ENCODE measurements at places on chromosomes 7 and 10. TPM values are rescaled to one million over a fixed set of nuclear protein-coding genes. Genes with fewer than 3 reads are reported as not detected.

Gene CHAT
- not detected for total RNA-seq

Gene BTAF1
- 37.0 TPM for total RNA-seq

Gene SBDS
- total RNA-seq = 62.3 TPM

Gene ADRB1
- total RNA-seq = 4.6 TPM

Gene NRAP
- total RNA-seq = not detected

Gene UFSP1
- total RNA-seq = 4.1 TPM

Gene HOXA7
- 7.0 TPM for total RNA-seq

Gene CCL24
- 27.1 TPM for total RNA-seq

Gene SORCS1
- total RNA-seq = 2.5 TPM

Gene GATA3
- total RNA-seq = 0.80 TPM

Gene CTTNBP2
- total RNA-seq = 3.5 TPM

Gene ABCB1
- total RNA-seq = 394 TPM

Gene NPSR1
- not detected for total RNA-seq

Gene CALCR
- not detected for total RNA-seq

Gene SAP25
- 18.2 TPM for total RNA-seq

Gene ACTL6B
- total RNA-seq = not detected

Gene TCAF2
- 5.8 TPM for total RNA-seq

Gene STOX1
- 4.9 TPM for total RNA-seq

Gene EBLN1
- not detected for total RNA-seq

Gene WDR86
- total RNA-seq = 6.6 TPM

Gene UBN2
- 46.2 TPM for total RNA-seq

Gene MSMB
- not detected for total RNA-seq

Gene SLIT1
- total RNA-seq = not detected

All from Peyer's patch (tissue), 4 donors.